ENCODE measurements at places on chromosomes 5 and 9. TPM values are rescaled to one million over a fixed set of nuclear protein-coding genes. Genes with fewer than 3 reads are reported as not detected.

- no peak overlapping the region for H3K27ac ChIP-seq
- H3K4me1 ChIP-seq = peaks cover 12% of the 10 kb centered on the region
- H3K4me3 ChIP-seq = no peak overlapping the region
- peaks cover 3% of the 10 kb centered on the region for H3K27me3 ChIP-seq
Measured at GRCh38 chr9:100408546-100409175, 18.3 kb upstream of the MSANTD3 start.

- no peaks in the 10 kb centered on the region for H3K36me3 ChIP-seq
- no peak for DNase-seq
- no peak overlapping the region for H3K4me3 ChIP-seq
- no peaks in the 10 kb centered on the region for H3K27me3 ChIP-seq
- no peaks in the 10 kb centered on the region for H3K4me1 ChIP-seq
Measured at GRCh38 chr5:24923400-24923799, 278.6 kb upstream of the CDH10 start.

DNA sequence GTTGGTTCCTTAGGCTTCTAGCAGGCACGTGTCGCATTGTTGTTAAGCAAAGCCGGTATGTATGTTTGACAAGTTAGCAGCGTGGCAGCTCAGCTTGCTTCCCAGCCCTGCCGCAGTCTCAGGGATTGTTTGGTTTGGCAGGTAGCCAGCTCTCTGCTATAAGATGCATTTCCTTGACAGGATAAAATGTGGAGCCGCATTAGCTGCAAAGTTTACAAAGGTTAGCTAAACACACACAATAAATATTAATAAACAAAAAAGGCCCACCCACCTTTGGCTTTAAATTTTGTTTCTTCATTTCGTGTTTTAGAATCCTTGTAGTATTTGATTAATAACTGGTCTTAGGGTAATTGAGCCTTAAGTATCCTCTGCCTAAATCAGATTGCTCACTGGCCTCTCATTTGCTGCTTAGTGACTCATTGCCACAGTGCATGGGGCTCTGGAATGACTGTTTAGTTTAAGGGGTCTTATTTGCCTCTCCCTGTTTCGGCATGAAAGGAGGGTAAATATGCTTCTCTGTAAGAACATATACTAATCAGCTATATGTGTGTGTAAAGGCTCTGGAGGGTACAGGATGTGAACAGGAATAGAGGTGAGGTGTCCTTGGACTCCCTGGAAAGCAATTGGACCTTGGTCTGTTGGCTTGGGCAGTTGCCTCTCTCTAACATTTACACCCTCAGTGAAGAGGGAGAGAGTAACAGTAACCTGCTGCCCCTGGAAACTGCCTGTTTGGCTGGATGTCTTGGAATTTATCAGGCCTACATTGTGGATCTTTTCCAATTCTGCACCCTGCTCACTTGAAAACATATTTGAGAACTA, 122.0 kb downstream of the GDNF start:
- H3K4me1 ChIP-seq = no peaks in the 10 kb centered on the region
- no peaks in the 10 kb centered on the region for H3K27me3 ChIP-seq
- no peak overlapping the region for H3K4me3 ChIP-seq
- DNase-seq = no peak
- H3K36me3 ChIP-seq = peaks cover 14% of the 10 kb centered on the region

GRCh38 chr5:8340739-8341344, 471.9 kb downstream of the MTRR start:
- DNase-seq = no peak
- no peak overlapping the region for H3K27ac ChIP-seq
- no peaks in the 10 kb centered on the region for H3K36me3 ChIP-seq
- H3K27me3 ChIP-seq = no peaks in the 10 kb centered on the region
- H3K4me3 ChIP-seq = no peak overlapping the region

DNA sequence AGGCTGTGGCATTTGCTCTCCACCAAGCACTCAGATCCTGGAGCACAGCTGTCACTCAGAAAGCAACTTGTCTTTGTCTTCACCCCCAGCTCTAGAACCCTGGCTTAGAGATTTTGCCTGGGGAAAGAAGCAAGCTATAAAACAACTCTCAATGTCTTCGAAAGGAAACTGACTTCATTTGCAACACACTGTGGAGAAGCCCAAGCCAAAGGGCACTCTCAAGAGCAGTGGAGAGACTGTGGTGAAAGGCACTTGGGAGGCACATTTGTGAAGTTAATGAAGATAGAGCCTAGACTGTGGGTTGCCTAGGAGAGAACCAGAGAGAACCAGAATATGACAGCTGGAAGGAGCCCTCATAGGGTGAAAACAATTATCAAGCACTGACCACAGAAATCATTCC, 103.4 kb downstream of the CFAP95 start:
- H3K27me3 ChIP-seq = peaks cover 13% of the 10 kb centered on the region
- DNase-seq = no peak
- H3K4me3 ChIP-seq = no peak overlapping the region
- H3K4me1 ChIP-seq = no peaks in the 10 kb centered on the region
- no peaks in the 10 kb centered on the region for H3K36me3 ChIP-seq

DNA sequence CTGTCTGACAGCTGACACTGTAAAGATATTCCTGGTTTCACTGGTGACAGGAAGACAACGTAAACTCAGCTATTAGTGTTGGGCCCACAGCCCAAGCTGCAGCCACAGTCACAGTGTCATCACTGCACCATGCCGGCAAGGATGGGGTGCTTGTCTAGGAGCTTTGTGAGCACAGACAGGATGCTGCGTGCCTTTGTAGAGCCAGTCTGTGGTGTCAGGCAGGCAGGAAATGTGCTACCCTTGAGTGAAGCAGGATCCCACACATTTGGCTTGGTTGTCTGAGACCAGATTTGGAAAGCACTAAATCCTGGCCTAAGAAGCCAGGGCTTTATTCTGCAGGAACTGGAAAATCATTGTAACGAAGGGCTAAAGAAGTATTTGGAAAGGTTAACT, 121.6 kb upstream of the ADAMTS16 start:
- H3K4me1 ChIP-seq = peaks cover 3% of the 10 kb centered on the region
- H3K4me3 ChIP-seq = no peak overlapping the region
- H3K36me3 ChIP-seq = no peaks in the 10 kb centered on the region
- H3K27me3 ChIP-seq = no peaks in the 10 kb centered on the region
- no peak for DNase-seq
- no peak overlapping the region for H3K27ac ChIP-seq

DNA sequence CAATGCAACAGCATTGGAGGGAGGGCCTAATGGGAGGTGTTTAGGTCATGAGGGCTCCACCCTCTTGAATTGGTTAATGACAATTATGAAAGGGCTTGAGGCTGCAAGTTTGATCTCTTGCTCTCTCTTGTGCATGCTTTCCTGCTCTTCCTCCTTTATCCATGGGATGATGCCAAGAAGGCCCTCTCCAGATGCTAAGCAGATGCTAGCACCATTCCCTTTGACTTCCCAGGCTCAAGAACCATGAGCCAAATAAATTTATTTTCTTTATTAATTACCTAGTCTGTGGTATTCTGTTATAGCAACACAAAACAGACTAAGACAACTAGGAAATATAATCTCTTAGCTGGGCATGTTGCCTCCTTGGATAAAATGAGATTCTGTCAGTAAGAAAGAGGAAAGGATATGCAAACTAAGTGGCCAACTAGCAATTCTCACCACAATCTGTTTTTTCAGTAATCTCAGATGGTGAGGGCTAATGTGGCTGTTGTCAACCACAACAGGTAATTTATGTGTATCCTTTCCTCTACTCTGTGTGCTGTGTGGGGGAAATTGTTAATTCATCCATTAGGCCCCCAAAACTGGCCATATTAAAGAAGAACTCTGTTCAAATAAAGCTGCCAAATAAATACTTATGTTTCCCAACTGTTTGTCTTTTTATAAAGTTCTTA, 269.1 kb upstream of the CD180 start:
- no peak for DNase-seq
- no peak overlapping the region for H3K27ac ChIP-seq
- H3K4me1 ChIP-seq = no peaks in the 10 kb centered on the region

DNA sequence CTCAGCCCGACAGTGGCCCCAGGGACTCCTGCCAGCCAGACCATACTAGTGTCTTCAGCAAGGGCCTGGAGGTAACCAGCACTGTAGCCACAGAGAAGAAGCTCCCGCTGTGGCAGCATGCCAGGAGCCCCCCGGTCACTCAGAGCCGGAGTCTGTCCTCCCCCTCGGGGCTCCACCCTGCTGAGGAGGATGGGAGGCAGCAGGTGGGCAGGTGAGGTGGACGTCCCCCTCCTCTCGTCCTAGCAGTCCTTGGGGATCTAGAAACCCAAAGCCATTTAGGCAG, 28.0 kb upstream of the LRRC14B start:
- H3K4me3 ChIP-seq = no peak overlapping the region
- no peaks in the 10 kb centered on the region for H3K4me1 ChIP-seq
- no peak overlapping the region for H3K27ac ChIP-seq
- H3K36me3 ChIP-seq = no peaks in the 10 kb centered on the region

DNA sequence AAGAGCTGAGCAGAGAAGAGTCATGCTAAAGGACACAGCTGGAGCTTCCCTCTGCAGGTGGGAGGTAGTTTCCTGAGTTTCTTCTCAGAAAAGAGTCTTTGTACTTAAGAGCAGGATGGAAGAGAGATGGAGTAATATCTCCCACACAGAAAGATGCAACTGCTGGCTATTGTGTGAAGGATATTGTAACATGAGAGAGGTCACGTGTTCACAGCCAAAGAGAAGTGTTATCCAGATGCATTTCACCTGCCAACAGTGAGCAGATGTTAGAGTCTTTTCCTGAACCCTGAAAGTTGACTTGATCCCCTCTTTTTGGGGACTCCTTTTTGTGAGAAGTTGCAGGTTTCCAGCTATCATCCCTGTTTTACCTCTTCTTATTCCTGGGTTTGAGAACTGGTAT, 14.0 kb upstream of the TRIO start:
- no peaks in the 10 kb centered on the region for H3K4me1 ChIP-seq
- H3K4me3 ChIP-seq = no peak overlapping the region
- H3K36me3 ChIP-seq = no peaks in the 10 kb centered on the region
- DNase-seq = no peak
- H3K27ac ChIP-seq = no peak overlapping the region
- H3K27me3 ChIP-seq = no peaks in the 10 kb centered on the region

GRCh38 chr5:108953940-108954339, 206.2 kb downstream of the FER start:
- H3K27ac ChIP-seq = no peak overlapping the region
- no peaks in the 10 kb centered on the region for H3K36me3 ChIP-seq
- no peak overlapping the region for H3K4me3 ChIP-seq
- no peaks in the 10 kb centered on the region for H3K27me3 ChIP-seq
- no peak for DNase-seq
- H3K4me1 ChIP-seq = no peaks in the 10 kb centered on the region

- no peak overlapping the region for H3K4me3 ChIP-seq
- H3K27ac ChIP-seq = no peak overlapping the region
- no peak for DNase-seq
- no peaks in the 10 kb centered on the region for H3K27me3 ChIP-seq
- H3K4me1 ChIP-seq = no peaks in the 10 kb centered on the region
Measured at GRCh38 chr9:112811518-112811917, 61.0 kb downstream of the SNX30 start.

DNA sequence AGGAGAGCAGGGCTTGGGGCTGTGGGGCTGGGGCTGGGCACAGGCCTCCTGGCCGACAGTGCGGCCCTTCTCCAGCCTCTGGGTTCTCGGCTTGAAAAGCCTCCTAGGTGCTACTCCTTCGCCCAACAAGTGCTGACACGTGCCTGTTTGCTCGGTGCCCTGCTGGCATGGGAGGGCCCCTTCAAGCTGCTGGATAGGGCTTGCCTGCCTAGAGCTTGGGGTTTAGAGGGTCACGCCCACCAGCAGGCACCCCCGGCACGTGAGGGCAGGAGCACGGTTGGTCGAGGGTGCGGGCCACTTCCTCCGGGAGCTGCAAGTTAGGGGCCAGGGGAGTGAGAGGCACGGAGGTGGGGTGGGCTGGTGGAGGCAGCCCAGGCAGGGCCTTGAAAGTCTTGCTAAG, 106.2 kb downstream of the RXRA start:
- H3K27me3 ChIP-seq = no peaks in the 10 kb centered on the region
- peaks cover 35% of the 10 kb centered on the region for H3K36me3 ChIP-seq
- peaks cover 95% of the 10 kb centered on the region for H3K4me1 ChIP-seq
- no peak for DNase-seq

GRCh38 chr9:86721843-86722705, 225.2 kb downstream of the GAS1 start:
- H3K27ac ChIP-seq = peak overlapping the region; percentile 81
- H3K4me3 ChIP-seq = no peak overlapping the region
- DNase-seq = no peak
- peaks cover 30% of the 10 kb centered on the region for H3K4me1 ChIP-seq
- no peaks in the 10 kb centered on the region for H3K36me3 ChIP-seq

GRCh38 chr9:23662320-23662719, 163.7 kb downstream of the ELAVL2 start:
- no peak overlapping the region for H3K27ac ChIP-seq
- H3K4me3 ChIP-seq = no peak overlapping the region
- H3K36me3 ChIP-seq = no peaks in the 10 kb centered on the region
- H3K27me3 ChIP-seq = no peaks in the 10 kb centered on the region
- H3K4me1 ChIP-seq = peaks cover 13% of the 10 kb centered on the region

- H3K4me1 ChIP-seq = no peaks in the 10 kb centered on the region
- H3K27me3 ChIP-seq = no peaks in the 10 kb centered on the region
- DNase-seq = no peak
Measured at GRCh38 chr9:36346569-36346968, 53.5 kb downstream of the RNF38 start.

DNA sequence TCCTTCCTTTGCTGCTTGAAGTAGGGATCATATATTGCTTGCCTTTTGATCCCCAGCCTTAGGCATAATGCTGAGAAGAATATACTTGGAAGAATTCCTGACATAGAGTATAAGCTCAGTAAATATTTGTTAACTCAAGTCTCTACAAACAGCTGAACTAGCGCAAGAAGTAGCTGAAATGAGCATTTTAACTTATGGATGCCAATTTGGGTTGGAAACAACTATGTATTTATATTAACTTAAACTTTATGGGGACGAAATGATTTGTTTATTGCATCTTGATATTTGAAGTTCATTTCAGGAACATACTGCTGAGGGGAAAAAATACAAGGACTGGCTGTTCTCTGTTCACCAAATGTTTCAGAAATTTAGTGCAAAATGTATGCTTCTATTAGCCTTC, 258.7 kb downstream of the CDH12 start:
- no peak overlapping the region for H3K4me3 ChIP-seq
- H3K36me3 ChIP-seq = no peaks in the 10 kb centered on the region
- no peaks in the 10 kb centered on the region for H3K27me3 ChIP-seq
- H3K4me1 ChIP-seq = no peaks in the 10 kb centered on the region

DNA sequence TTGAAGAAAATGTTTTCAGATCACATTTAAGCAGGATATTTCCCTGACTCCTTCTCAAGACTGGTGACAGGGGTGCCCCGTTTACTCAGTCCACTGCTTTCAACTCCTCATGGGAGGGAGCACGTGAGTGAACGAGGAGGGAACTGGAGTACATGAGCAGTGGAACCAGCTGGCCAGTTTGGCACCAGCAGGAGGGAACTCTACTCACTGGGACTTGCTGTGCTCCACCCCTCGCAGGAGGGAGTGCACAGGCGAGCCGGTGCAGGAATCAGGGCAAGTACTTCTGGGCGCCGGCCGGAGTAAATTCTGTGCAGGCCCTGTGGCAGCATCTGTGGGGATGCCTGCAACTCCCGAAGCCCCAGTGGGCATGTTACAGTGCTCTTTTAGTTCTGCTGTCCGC, 1941.1 kb upstream of the C9orf72 start:
- no peak overlapping the region for H3K4me3 ChIP-seq
- H3K4me1 ChIP-seq = no peaks in the 10 kb centered on the region
- H3K36me3 ChIP-seq = no peaks in the 10 kb centered on the region
- no peak overlapping the region for H3K27ac ChIP-seq
- no peak for DNase-seq

The PCAT7 gene
- total RNA-seq = not detected

The PRR7 gene
- total RNA-seq = 7.9 TPM

The TPPP gene
- total RNA-seq = 22.2 TPM

The CTNND2 gene
- total RNA-seq = 3.8 TPM

The SCGB3A2 gene
- not detected for total RNA-seq

The TAS2R1 gene
- total RNA-seq = not detected

The KCNV2 gene
- not detected for total RNA-seq

The SPINK13 gene
- not detected for total RNA-seq

The CIZ1 gene
- 136 TPM for total RNA-seq

The CYLC2 gene
- not detected for total RNA-seq

The CDH12 gene
- total RNA-seq = 1.2 TPM

The RMRP gene
- 8,080 TPM for total RNA-seq
